ENCODE measurements at places on chromosomes 5 and 9.
A peak's percentile ranks its signal among the peaks of the same experiment; 100 is the strongest.

GRCh38 chr5:112350626-112351025 lies 68.5 kb downstream of the EPB41L4A start:
- H3K27me3 ChIP-seq = peaks cover 4% of the 10 kb centered on the region
- no peak overlapping the region for H3K27ac ChIP-seq
- no peaks in the 10 kb centered on the region for H3K36me3 ChIP-seq

GRCh38 chr5:28217695-28218094 lies 1179.3 kb upstream of the CDH9 start:
- no peaks in the 10 kb centered on the region for H3K27me3 ChIP-seq
- H3K4me3 ChIP-seq = no peak overlapping the region
- DNase-seq = no peak

GRCh38 chr9:122090981-122091380 lies 2.1 kb downstream of the TTLL11 start:
- peaks cover 7% of the 10 kb centered on the region for H3K36me3 ChIP-seq
- no peak for DNase-seq
- H3K27ac ChIP-seq = no peak overlapping the region
- H3K4me3 ChIP-seq = peak overlapping the region; percentile 19
- H3K4me1 ChIP-seq = peaks cover 35% of the 10 kb centered on the region

DNA sequence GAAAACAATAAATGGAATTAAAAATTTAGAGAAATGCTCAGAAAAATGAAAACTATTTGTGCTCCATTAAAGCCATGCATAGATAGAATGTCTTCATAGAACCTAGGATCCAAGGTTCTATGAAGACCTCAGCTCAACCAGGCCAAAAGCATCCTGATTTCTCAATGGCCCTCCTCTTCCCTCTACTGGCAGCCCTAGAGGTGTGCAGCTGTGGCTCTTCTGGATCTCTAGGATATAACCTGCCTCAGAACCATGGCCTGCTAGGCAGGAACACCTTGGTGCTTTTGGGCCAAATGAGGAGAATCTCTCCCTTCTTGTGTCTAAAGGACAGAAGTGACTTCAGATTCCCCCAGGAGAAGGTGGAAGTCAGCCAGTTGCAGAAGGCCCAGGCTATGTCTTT lies 15.1 kb downstream of the IFNA1 start:
- H3K4me3 ChIP-seq = no peak overlapping the region
- peaks cover 63% of the 10 kb centered on the region for H3K27me3 ChIP-seq
- H3K4me1 ChIP-seq = peaks cover 1% of the 10 kb centered on the region
- H3K36me3 ChIP-seq = no peaks in the 10 kb centered on the region
- H3K27ac ChIP-seq = no peak overlapping the region

- no peak for DNase-seq
- no peak overlapping the region for H3K4me3 ChIP-seq
- peaks cover 32% of the 10 kb centered on the region for H3K4me1 ChIP-seq
These were observed 36.4 kb upstream of the SUSD3 start for GRCh38 chr9:93022066-93022465.

DNA sequence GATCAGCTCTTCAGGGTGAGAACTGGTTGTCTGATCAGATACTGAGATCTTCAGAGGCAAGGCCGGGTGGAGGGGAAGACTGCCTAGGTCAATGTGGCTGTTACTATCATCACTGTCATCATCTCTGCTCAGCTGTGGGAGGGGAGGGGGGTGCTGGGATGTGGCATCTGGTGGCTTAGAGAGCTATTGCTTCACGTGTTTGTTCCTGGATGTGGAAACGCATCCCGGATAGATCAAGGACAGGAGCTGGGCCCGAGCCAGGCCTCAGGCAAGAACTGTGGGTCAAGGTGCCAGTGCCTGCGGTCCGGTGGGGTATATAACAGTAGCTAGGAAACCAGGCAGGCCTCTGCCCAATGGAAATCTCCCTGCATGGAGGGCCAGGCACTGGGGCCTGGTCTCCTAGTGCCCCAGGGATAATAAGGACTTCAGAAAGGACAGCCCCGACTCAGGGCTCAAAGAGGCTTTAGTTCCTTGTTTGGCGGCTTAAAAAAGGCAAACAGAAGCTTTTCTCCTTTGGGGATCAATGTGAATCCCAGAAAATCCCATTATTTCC lies 30.3 kb upstream of the TIFAB start:
- H3K4me1 ChIP-seq = no peaks in the 10 kb centered on the region
- no peak overlapping the region for H3K27ac ChIP-seq

DNA sequence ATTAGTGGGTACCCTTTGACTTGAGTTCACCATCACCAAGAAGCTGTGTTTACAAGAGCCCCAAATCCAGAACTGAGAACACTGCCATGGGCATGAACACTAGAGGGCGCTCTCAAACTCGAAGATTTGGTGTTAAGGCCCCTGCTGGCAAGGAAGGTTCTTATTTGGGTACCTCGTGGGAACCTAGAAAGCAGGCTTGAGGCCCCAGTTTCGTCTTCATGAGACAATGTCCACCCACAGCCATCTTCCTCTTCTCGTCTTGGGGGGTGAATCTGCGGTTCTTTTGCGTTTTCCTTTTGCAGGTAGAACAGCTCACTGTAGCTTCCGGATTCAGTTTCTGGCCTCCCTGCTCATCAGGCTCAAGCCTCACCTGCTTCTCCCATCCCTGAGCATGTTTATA lies 184.0 kb downstream of the SEMA5A start:
- no peak for DNase-seq
- no peaks in the 10 kb centered on the region for H3K27me3 ChIP-seq
- no peak overlapping the region for H3K27ac ChIP-seq
- H3K4me3 ChIP-seq = no peak overlapping the region
- no peaks in the 10 kb centered on the region for H3K4me1 ChIP-seq
- H3K36me3 ChIP-seq = no peaks in the 10 kb centered on the region

DNA sequence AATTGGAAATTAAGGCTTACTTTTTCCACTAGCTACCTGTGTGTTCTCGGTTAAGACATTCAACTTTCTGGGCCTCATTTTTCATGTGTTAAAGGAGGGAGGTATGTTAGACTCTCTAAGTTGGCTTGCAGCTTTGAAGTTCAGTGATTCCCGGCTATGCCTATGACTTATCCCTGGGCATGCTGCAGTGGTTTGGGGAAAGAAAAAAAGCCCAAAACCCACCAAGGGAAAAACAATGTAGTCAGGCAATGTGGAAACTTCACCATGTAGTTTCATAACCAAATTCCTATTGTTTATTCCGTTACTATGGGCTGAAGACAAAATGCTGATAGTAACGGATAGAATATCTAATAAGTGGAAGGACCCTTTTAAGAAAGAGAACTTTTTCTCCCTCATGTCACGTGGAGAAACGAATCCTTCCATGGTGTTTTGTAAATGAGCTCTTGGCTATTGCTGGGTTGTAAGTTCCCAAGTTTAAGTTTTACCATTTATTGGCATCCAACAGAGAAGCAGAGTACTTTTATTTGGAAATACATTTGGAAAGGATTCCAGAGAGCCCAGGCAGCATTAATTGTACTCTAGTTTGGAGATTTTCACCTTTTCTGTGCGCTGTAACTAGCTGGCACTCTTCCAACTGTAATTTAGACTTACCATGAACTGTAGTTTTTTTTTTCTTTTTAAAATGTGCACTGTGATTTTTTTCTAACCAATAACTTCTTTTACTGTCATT lies 84.9 kb upstream of the MPDZ start:
- DNase-seq = no peak

- peaks cover 10% of the 10 kb centered on the region for H3K27me3 ChIP-seq
- no peaks in the 10 kb centered on the region for H3K4me1 ChIP-seq
- H3K4me3 ChIP-seq = no peak overlapping the region
- DNase-seq = no peak
- no peaks in the 10 kb centered on the region for H3K36me3 ChIP-seq
- H3K27ac ChIP-seq = no peak overlapping the region
These were observed 85.7 kb downstream of the EPB41L4A start for GRCh38 chr5:112333331-112333781.

- H3K36me3 ChIP-seq = peaks cover 3% of the 10 kb centered on the region
- peaks cover 13% of the 10 kb centered on the region for H3K27me3 ChIP-seq
- DNase-seq = no peak
- H3K4me3 ChIP-seq = peak overlapping the region; percentile 35
These were observed 61.7 kb downstream of the TRIO start for GRCh38 chr5:14204785-14205321.

- no peak overlapping the region for H3K4me3 ChIP-seq
- DNase-seq = no peak
- H3K27me3 ChIP-seq = no peaks in the 10 kb centered on the region
- peaks cover 16% of the 10 kb centered on the region for H3K4me1 ChIP-seq
These were observed 35.3 kb upstream of the MAN2A1 start for GRCh38 chr5:109654455-109654854.

GRCh38 chr9:120783602-120784047 lies 9.6 kb downstream of the FBXW2 start:
- H3K27ac ChIP-seq = no peak overlapping the region
- peaks cover 52% of the 10 kb centered on the region for H3K36me3 ChIP-seq
- H3K4me1 ChIP-seq = peaks cover 33% of the 10 kb centered on the region
- no peak overlapping the region for H3K4me3 ChIP-seq
- no peaks in the 10 kb centered on the region for H3K27me3 ChIP-seq

- no peak overlapping the region for H3K27ac ChIP-seq
- H3K4me3 ChIP-seq = peak overlapping the region; percentile 34
- DNase-seq = no peak
- peaks cover 10% of the 10 kb centered on the region for H3K4me1 ChIP-seq
- H3K27me3 ChIP-seq = peaks cover 52% of the 10 kb centered on the region
These were observed 3.5 kb downstream of the IFNA2 start for GRCh38 chr9:21381448-21382339.

All from effector memory CD8-positive, alpha-beta T cell (primary cell).